ENCODE measurements at places on chromosomes 1 and 21.

- DNase-seq = no peak
Measured at GRCh38 chr21:27564684-27565301, 597.9 kb upstream of the ADAMTS5 start.

- DNase-seq = no peak
Measured at GRCh38 chr1:46013581-46013980, 118.8 kb downstream of the PIK3R3 start.

- DNase-seq = no peak
Measured at GRCh38 chr1:192697771-192698170, 61.8 kb downstream of the RGS13 start.

DNA sequence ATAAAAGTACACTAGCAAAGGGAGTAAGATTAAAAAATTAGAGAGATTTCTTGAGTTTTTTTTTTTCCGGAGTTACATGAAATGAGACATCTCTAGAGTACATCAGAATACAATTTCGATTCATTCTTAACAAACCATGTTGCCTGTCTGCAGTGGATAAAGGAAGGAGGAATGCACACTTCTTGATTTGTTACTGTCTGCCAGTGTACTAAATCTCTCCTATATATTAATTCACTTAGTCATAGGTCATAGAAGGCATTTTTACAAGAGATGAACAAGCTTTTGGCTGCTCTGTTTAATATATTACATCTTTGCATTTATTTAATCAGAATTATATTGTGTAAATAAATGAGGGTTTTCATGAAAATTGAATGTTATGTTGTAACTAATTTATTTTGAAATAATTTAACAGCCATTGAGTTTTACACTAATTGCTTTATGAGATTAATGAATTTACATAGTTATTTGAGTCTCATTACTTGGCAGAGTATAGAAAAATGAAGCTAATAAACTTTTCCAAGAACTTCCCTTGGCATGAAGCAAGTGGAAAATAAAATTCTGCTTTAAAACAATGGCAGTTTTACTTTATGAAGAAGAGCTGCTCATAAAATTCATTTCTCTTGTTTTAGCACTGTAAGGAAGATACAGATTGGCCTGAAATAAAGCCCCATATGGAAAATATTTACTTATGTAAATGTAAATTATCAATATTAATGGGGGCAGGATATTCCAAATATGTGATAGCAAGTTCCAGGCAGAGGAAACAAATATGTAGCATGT is 1284.7 kb downstream of the BRINP3 start:
- DNase-seq = no peak

DNA sequence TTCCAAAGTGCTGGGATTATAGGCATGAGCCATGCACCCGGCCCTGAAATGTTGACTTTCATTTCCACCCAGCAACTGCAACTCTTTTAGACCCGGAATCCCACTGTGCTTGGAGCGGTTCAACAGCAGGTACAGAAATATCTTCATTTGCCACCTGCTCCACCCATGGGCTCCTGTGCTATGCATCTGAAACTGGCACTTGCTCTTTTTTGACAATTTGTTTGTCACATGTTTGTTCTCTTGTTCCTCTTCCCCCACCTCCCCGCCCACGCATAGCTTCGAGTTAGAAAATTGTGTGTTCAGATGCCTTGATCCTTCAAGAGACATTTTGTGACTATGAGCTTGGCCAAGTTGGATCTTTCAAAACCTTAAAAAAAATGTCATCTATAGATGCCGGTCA is 2.4 kb upstream of the IFNLR1 start:
- no peak for DNase-seq

DNA sequence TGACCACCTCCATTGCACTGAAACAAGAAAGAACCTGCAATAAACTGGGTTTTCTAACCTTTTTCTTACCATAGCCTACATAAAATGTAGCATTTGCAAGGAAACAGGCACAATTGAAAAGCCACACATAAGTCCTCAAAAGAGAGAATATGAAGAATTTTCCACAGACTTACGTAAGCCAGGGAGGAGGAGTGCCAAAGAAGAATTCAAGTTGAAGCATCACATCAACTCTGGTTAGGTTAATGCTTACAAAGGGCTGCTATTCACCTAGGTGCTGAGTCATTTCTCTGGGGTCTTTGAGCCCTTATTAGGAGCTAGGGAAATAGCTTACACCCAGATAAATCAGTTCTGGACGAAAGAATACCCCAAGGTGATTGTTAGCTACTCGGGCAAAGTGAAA is 9.6 kb downstream of the OSCP1 start:
- no peak for DNase-seq

- DNase-seq = no peak
Measured at GRCh38 chr1:204307334-204307883, 52.3 kb downstream of the PLEKHA6 start.

DNA sequence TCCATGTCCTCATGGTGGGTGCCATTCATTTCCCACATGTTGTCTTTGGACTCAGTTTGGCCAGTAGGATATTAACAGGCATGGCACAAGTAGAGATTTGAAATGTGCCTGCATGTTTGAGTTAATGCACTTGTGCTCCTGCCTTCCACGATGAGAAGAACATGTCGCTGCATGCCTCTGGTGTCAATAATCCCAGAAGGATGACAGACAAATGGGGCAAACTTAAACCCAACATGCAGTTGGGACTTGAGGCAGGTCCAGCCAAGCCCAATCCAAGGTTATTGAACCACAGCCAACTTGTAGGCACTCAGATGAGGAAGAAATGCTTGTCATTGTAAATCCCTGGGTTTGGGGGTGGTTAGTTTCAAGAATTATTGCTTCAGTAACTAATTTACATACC is 174.6 kb downstream of the TRIM33 start:
- no peak for DNase-seq

DNA sequence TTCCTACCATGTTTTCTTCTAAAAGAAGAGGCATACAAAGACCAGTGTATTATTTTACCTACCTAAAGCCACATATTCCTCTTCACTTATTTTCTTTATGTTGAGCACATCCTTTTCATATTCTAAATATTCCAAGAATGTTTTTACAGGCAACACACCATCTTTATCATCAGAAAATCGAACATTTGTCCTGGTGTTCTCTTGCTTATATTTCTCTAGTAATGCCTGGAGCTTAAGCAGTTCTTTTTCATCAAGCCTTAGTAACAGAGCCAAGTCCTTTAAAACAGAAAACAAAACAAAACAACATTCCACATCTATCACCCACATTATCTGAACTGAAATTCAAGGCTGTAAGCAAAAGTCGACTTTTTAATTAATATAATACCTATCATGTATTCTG is 88.7 kb downstream of the IARS2 start:
- DNase-seq = no peak

GRCh38 chr1:10934150-10934818 is 78.2 kb upstream of the TARDBP start:
- no peak for DNase-seq

DNA sequence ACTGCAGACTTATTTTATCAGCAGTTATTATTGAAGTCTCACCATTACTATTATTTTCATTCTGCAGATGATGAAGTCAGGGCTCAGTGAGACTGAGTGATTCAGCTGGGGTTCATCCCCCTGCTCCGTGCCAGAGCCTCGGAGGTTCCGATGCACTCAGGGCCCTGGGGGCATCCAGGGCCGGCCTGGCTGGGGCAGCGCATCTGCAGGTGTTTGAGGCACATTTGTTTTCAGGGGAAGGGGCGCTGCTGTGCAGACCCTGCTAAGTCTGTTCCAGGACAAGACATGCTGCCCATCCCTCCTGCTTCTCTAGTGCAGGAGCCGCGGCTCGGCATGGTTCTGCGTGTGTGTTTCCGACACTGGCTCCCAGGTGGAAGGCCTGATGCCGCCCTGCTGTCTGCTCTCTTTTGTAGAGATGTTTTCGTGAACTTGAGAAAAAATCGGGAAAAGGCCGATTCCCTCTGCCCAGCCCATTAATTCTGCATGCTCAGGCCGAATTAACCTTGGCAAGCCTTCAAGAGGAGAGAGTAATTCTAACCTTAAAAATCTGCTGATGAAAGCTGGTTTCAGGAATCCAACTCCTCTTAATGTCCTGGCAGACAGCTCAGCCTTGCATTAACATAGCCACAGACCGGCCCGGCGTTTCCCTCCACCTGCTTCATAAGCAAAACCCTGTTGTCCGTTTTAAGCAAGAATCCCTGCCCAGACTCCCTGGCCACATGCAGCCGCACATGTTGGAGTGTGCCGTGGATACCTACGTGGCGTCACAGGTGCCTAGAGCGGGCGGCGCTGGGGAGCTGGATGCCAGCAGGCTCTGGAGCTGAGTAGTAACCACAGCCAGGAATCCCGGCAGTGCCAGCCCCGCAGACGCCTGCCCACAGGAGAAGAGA is 316.0 kb upstream of the VAMP3 start:
- DNase-seq = no peak

DNA sequence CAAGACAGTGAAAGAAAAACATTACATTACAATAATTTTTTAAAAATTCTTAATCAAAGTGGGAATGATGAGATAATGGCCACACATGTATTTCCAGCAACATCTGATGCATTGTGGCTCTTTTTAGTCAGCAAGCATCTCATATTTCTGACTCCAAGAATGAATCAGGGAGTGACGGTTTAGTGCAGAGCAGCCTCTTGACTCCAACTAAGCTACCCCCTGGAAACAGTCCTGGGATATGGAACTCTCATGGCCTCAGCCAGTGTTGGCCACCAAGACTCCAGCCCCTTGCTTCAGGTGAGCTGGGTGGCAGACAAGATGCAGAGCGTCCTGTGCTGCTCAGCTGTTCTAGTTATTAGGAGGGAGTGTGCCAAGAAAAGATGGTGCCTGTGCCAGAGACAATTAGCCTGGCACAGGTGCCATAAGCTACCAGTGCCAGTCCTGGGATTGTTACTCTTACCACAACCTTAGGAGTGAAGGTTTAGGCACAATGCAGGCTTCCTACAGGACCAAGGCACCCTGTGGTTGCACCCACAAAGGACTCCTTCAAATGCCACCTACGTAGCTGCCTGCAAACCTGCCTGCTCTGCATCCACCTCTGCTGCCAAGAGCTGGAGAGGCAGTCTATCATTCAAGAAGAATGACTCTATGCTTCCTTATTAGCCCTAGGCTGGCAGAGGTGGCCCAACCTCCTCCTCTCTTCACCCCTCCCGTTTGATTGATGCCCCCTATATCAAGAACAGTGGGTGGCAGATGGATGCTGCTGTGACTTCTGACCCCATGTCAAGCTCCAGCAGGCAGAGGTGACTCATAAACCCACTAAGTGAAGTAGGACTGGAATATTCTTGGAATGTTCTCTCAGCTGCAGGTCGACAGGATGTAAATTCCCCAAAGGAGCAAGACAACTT is 6.0 kb upstream of the SEC16B start:
- no peak for DNase-seq

- DNase-seq = no peak
Measured at GRCh38 chr1:216614011-216614934, 109.0 kb downstream of the ESRRG start.

DNA sequence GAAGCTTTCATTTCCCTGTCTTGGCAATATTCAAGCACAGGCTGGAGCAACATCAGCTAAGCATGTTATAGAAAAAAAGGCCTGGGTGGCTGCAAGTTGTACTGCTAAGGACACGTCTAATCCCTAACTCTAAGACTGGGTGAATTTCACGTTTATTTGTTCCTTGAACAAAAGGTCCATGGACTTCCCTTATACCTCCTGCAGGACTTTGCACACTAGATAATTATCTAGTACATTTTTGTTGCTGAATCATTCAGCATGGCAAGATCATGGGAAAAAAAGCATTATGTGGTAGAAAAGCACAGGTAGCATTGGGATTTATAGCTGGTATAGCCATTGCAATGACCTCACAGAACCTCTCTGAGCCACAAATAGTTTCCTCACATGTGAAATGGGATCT is 130.7 kb upstream of the DMRTA2 start:
- DNase-seq = no peak

GRCh38 chr21:37383086-37383485 is 16.5 kb downstream of the DYRK1A start:
- no peak for DNase-seq

GRCh38 chr1:199549421-199549820 is 478.1 kb upstream of the NR5A2 start:
- no peak for DNase-seq

DNA sequence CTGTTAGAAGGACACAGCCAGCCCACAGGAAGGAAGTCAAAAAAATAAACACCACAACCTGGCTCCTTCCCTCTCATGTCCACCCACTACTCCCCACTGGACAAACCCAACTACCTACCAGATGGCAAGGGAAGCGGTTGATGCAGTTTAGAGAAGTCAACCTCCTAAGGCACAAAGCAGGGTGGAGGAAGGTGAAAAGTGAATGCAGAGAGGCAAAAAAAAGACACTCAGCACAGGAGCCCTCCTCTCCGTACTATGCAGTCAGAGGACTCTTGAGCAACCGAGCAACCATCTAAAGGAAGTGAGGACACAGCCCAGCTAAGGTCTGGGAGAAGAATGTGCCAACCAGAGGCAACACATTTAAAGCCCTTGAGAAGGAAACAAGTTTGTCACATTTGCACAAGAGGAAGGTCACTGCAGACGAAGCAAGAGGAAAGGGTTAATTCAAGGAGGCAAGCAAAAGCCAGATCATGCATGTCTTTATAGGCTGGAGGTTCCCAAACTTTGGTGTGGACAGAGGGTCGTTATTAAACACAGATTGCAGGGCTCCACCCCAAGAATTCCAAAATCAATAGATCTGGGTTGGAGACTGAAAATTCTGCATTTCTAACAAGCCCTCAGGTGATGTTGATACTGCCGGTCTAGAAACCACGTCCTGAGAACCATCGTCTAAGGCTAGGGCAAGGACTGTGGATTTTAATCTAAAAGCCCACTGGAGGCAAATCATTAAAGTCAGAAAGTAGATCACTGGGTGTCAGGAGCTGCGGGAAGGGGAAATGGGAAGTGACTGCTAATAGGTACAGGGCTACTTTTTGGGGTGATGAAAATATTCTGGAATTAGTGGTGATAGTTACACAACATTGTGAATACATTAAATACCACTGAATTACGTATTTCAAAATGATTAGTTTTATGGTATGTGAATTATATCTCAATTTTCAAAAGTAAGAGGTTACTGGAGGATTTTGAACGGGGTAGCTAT is 19.7 kb downstream of the TP53BP2 start:
- DNase-seq = no peak

- DNase-seq = no peak
Measured at GRCh38 chr1:164446020-164446419, 113.0 kb upstream of the PBX1 start.

GRCh38 chr1:67716800-67717199 is 31.8 kb downstream of the GADD45A start:
- no peak for DNase-seq

DNA sequence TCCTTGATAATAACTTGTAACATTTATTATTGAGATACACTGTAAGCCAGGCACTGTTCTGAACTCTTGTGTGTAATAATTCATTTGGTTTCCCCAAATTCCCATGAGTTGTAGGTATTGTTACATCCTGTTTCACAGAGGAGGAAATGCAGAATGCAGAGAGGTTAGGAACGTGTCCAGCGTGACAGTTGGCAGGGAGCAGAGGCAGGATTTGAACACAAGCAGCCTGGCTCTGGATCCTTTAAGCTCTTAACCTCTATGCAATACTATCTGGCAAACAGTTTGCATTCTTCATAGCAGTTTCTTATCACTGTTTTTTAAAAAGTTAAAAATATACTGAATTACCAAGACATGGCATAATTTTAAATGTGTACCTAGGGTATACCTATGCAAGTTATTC is 30.5 kb downstream of the EEIG2 start:
- no peak for DNase-seq
